Amniotic epithelial cell (primary cell): ENCODE measurements at places on chromosomes 3 and 15.

DNA sequence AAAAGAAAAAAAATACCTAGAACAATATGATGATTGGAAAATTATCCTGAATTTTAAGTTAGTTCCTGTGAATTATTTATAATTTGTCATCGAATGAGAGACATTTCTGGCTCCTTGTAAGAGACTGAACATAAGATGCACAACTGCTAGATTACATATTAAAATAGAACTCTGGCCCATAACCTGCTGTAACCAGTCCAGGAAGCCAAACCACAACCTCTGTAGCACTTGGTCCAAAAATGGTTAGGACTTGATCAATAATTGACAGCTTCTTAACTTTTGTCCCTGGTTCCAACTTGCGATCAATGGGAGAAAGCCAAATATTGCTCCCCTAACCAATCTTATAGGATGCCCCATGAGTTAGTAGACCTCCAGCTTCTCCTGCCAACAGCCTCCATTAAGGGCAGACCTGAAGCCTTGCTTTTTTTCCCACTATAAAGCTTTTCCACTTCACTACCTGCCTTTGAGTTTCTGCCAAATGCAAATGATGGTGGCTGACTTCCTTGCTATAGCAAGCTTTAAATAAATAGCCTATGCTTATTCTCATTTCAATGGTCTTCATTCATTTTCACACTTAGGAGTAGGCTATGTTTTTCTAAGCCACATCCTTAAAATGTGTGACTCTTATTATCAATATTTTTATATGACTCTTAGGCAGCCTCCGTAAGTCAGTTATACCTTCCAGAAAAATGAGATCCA lies 224.0 kb upstream of the ARHGEF26 start:
- DNase-seq: no peak

- DNase-seq: no peak
These were observed 37.6 kb downstream of the AAGAB start for GRCh38 chr15:67216859-67217258.

GRCh38 chr3:12005951-12006625 lies 1.9 kb downstream of the SYN2 start:
- no peak for DNase-seq

DNA sequence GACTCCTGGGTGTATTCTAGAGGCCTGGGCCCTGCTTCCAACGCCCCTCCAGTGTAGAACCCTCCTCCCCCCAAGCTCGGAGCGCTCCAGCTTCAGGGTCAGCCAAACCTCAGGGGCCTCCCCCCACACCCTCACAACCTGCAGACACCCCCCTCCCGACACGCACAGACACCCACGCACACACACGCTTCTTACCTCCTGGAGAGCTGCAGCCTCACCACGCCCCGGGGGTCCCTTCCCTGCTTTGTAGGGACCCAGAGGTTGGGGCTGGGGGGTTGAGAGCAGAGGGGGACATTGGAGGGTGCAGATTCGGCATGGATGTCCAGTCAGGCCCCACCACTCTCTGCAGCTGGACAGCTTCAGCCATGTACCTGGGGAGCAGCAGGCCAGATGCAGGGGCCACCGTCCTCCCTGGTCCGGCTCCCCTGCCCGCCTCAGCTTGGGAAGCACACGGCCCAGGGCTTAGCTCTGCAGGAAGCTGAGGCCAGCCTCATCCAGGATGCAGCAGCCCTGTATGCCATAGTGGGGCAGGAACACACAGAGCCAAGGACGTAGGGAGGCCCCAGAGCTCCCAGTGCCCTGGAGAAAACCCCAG lies 13.0 kb downstream of the ZDHHC19 start:
- DNase-seq: no peak

DNA sequence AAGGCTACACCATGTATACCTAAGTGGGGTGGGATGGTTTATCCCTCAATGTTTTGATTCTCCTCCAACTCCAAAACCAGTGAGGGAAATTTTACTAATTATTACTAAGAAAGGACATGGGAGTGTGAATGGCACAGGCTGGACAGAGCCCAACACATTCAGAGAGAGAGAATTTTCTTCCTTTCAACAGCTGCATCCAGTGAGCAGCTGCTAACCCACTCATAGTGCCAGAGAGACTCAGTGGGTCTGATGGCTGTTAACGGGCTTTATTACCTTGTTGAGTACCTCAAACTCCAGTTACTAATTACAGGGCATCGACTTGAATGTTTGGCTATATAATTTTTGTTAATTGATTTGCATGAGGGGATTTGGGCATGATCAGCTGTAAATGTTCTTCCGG lies 75.8 kb downstream of the RORA start:
- no peak for DNase-seq
